Tibial artery (tissue), 4 donors: ENCODE measurements at places on chromosomes 4 and X.

GRCh38 chr4:55241461-55241860 is 104.6 kb upstream of the SRD5A3 start:
- no peak for DNase-seq

- no peak for DNase-seq
These were observed 104.9 kb downstream of the CLNK start for GRCh38 chr4:10579648-10580047.

GRCh38 chr4:112377594-112378242 is 80.5 kb downstream of the ALPK1 start:
- DNase-seq = no peak

DNA sequence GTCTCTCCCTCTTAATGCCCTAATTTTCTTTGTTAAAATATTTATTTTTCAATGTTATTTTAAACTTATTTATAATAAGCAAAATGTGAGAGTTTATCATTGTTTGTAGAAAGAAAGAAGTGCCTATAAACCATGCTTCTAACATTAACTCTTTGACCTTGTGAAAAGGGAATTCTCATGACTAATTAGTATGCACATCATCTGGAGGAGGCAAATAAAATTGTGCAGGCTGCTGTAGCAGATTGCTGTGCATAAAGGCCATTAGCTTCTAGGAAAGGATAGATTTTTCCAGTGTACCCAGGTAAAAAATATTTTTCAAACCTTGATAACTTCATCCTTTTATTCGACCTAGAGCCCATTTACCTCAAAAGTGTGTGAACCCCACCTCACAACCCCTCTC is 84.6 kb upstream of the GUCY1A1 start:
- no peak for DNase-seq

- no peak for DNase-seq
These were observed 43.7 kb upstream of the FRMD7 start for GRCh38 chrX:132171478-132171877.

GRCh38 chr4:4254666-4255065 is 6.6 kb upstream of the TMEM128 start:
- no peak for DNase-seq

- no peak for DNase-seq
These were observed 72.8 kb upstream of the MAPK10 start for GRCh38 chr4:86432559-86433134.

GRCh38 chrX:103276581-103277002 is at the start of gene TCEAL5:
Gene TCEAL5 (minus strand): TSS chrX:103276750. CDS start chrX:103274563, 2,187 bp downstream.
- no peak for DNase-seq

- DNase-seq = no peak
These were observed 729 bp downstream of the CXCL11 start for GRCh38 chr4:76035141-76035540.

- DNase-seq = no peak
These were observed 395.5 kb downstream of the ARHGAP24 start for GRCh38 chr4:85870298-85871083.

DNA sequence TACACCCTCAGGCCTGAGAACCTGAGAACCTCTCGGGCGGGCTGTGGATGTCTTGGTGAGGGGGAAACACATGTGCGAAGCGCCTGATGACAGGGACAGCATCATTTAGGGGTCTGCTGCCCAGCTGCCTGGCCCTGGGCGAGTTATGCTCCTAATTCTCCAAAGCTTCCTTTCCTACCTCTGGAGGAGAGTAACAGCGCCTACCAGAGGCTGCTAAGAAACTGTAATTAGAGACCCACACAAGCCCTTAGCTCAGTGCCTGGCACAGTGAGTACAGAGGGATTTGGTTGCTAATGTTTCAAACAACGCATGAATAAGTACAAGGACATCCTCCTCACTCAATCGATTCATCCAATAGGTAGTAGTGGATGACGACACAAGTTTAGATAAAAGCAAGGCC is 40.4 kb downstream of the BCOR start:
- DNase-seq = no peak

DNA sequence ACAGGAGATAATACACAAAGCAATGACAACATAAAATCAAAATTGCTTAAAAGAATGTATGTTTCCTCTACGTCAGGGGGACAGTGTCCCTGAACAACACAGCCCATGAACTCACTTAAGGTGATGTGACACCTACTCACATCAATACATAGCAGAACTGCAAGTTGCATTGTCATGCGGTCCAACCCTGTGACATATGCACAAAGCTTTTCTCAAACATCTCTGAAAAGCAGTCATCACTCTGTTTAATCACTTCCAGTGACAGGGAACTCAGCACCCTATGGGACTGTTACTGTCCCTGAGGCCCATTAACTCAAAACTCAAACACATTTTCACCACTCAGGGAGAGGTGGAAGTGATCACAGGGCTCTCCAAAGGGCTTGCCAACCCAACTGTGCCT is 2.4 kb downstream of the STX18 start:
- DNase-seq = no peak

- DNase-seq = no peak
These were observed 145.3 kb downstream of the DTHD1 start for GRCh38 chr4:36426741-36427140.

DNA sequence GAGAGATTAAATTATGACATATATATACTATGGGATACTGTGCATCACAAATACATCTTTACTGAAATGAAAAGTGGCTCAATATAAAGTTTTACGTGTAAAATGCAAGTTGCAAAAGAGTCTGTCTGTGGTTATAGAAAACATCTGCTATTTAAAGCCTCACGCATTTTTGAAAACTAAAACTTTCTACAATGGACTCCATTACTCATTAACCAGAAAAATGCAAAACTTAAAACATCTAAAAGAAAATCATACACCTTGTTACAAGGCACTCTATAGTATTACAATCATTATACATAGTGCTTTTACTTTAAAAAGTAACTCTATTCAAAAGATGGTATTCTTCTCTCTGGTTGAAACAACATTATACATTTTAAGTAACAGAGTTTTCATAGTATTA is 755.6 kb downstream of the DMD start:
- DNase-seq = no peak

- no peak for DNase-seq
These were observed 19.6 kb upstream of the TMEM184C start for GRCh38 chr4:147597561-147597960.
